ENCODE measurements at places on chromosomes 5 and 9.

DNA sequence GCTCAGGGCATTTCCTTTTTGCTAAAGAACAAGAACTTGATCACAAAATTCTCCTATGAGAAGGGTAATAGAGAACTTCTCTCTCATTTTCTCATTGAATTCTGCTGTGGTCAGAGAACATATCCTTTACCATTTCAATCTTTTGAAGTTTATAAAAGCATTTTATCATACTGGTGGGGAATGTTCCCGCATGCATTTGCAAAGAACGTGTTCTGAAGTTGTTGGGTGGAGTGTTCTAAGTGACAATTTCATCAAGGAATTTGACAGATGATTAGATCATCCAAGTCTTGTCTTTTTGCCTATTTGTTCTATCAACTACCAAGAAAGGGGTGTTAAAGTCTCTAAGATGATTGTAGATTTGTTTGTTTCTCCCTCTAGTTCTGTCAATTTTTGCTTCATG, 163.4 kb upstream of the FREM1 start:
- no peak for ATAC-seq

- no peak for ATAC-seq
Measured at GRCh38 chr5:170296036-170296934, 1.3 kb downstream of the LCP2 start.

DNA sequence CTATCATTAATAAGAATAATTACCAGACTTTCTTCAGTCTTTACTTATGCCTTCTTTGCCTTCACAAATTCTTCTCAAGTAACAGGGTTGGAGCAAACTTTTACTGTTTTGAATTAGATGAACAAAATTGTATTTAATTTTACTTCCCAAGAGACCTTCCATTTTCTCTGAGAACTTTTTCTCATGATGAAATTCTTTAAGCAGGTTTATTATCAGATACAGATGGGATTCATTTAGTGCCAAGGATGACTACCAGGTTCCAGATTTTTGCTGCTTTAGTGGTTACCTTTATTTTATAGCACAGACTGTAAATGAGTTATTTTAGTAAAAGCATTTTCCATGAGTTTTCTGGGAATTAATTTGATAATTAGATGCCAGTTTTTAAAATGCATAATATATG, 125.1 kb downstream of the GDNF start:
- ATAC-seq = no peak

- ATAC-seq = no peak
Measured at GRCh38 chr5:12911156-12911555, 1006.9 kb upstream of the CTNND2 start.

DNA sequence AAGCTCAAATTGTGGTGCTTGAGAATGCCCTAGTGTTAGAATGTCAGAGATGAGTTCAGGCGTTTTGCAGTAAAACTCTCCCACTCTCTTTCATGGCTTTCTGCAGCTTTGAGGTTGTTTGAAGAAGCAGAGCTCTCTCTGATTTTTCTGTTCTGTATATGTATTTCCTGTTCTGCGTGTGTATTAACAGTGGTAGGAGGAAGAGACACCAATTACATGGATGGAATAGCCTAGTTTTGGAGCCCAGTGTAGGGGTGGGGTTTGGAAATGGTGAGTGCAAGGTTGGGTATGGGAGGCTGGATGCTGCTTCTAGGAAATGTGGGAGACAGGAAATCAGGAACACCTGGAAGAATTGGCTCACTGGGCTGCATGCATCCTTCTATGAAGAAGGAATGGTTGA, 12.4 kb downstream of the LARP1 start:
- ATAC-seq = no peak

Measured in gastroesophageal sphincter (tissue), 4 donors.